DMS153 (cell line): ENCODE measurements at places on chromosomes 6 and 20.

DNA sequence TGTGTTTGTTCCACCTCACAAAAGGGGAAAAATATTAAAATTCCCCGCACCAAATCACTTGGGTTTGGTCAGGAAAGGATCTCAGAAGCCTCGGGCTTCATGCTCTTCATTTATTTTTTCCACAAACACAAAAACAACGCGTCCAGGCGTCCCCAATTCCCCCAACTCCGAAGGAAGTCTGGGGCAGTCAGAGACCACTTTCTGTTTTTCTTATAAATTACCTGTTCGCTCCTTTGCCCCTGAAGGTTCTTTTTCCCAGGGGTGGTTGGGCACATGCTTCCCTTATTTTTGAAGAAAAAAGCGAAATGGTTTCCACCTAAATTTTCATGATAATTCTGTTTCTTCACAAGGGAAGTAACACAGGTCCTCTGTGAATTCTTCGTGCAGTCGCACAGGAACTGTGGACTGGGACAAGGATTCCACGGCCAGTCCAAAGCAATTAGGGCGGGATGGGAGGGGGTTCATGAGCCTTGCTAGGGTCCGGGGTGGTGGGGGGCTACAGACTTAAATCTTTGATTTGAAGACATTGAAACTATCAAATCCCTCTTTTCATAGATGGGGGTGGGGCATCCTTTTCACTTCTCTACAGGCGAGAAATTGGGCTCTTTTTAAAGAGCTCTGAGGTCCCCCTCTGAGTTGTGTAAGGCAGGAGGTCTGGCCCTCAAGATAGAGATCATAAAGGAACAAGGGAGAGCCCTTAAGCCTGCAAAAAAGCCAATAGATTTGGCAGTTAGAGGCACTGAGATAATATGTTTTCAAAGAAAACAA, 30.5 kb upstream of the HFE start:
- peak; percentile 11 for DNase-seq

- DNase-seq: no peak
Measured at GRCh38 chr6:90214461-90214860, 82.2 kb downstream of the BACH2 start.

GRCh38 chr20:49796600-49797343, 15.9 kb upstream of the SLC9A8 start:
- DNase-seq: no peak

DNA sequence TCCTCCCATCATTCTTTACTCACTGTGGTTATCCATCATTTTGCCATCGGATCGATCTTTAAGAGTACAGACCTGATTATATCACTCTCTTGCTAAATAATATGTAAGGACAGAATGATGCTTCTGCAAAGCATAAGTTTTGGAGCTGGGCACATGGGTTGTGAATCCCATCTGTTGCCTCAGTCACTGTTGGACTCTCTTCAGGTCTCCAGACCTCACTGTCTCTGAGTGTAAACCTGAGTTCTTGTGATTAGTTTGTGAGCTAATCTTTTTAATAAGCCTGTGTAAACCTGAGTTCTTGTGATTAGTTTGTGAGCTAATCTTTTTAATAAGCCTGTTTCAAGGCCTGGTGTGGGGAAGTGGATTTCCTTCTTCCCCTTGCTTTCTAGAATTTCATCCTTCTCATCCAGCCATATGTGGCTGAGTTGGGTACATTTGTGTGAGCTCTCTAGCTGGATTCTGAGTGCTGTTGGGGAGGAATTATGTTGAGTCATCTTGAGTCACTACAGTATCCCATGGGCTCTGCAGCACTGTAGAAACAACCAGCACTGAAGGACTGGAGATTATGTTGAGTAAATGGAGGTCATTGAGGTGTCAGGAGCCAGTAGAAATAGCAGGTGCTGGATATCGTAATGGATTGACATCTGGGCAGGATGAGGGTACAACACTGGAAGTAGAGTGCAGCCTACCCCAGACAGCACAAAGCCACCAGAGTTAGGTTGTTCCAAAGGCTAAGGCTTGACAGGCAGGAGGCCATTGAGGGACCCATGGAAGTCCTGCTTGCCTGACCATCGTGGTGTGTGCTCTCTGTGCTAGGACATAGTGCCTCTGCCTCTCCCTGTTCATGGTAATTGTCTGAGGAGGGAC, 52.4 kb downstream of the SCAND1 start:
- DNase-seq: no peak

GRCh38 chr6:156944412-156944811, 167.2 kb downstream of the ARID1B start:
- no peak for DNase-seq

GRCh38 chr6:44202332-44202971, 14.3 kb upstream of the MYMX start:
- no peak for DNase-seq

DNA sequence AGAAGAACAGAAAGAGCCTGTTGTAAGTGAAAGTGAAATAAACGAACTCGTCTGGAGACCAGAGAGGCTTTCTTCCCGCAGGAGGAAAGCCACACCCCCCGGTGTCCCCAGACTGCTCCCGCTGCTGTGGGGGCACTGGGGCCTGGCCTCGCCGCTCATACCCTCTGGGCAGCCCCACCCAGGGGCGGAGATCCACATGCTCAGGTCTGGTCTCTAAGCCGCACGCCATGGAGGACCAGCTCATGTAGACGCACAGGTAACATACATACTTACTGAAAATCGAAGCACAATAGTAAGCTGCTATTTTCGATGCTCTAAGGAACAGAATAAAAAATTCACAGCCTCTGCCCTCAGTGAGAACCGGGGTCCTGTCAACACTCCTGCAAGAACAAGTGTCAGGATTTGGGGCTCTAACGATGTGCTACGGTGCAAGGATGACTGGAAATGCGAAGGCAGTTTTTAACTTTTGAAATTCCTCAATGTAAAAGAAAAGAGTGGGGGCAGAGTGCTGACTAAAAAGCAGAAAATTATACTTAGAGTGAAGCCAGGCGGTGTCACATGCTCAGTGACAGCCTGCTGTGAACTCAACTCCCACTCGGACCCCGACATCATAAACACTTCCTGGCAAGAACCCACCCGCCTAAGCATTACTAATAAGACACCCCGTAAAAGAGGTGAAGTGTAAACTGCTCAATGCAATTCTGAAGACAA, 110.5 kb downstream of the IRF4 start:
- no peak for DNase-seq

- DNase-seq: no peak
Measured at GRCh38 chr6:56050530-56051201, 175.3 kb upstream of the BMP5 start.

DNA sequence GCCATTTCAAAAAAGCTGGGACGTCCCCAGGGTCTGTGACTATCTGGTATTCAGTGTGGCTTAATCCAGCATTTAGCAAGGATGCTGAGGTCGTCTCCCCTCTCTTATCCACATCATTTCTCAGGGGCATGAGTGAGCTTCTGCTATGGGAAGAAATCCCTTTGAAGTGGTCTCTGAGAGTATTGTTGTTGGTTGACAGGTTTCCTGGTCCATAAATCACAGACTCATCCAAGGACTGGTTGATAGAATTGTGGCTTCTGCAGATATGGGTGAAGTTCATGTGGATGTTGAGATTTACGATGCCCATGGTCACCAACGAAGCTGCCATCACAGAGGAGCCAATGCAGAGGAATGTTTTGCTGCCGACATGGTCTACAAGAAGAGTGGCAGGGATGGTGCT, 24.0 kb downstream of the SLC2A12 start:
- no peak for DNase-seq

DNA sequence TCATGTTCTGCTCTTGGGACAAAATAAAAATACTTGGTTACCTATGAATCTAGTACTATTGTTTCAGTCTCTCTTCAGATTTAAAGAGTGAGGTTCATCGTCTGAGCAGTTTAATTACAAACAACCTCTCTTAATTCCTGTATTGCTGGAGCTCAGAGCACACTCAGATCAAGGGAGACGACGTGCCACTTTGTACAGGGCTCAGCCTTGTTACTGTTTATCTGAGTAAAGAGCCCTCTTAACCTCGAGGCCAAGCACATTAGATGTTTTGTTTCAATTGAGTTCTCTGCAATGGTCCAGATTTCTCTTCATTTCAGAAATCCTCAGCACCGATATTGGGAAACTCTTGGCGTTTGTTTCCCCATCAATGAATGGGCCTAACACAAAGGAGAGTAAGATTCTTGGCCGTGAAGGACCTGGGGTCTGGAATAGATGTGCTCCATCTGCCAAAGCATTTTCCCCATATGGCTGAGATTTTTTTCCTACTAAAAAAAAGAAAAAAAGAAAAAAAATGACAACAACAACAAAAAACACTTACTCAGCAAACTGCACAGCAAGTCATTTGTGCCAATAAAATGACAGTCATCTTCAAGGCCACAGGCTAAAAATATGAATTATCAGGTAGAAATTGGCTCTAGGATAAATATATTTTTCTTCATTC, 82.6 kb upstream of the CCN6 start:
- no peak for DNase-seq

DNA sequence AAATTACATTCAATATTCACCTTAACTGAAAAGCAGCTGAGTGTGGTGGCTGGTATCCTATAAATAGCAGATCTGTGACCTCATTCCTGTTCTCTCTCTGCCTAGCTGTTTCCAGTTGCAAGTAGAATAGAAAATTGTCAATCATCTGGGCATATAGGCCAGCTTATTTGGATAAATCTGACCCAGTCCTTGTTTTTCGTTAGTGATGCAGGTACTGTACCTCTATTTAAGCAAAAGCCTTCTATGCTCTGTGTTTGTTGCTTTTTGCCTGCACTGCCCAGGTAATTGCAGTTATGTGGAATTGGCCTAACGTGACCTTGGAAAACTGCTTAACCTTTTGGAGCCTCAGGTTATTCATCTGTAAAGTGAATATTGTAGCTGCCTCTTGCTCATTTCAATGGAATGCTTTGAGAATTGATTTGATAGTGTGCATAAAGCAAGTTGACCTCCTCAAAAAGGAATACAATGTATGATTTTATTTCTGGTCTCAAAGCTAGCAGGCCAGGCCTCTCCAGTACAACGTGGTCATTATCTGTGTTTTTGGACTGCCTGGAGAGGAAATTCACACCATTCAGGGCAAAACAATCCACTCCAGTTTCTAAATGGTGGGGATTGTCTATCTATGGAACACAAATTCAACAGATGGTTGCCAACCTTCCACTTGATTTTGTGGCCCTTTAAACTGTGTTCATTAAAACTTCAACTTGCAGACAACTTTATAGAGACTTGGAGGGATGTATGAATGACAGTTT, 508.7 kb upstream of the CITED2 start:
- peak; percentile 35 for DNase-seq

GRCh38 chr20:45346851-45347250, 1.4 kb downstream of the SDC4 start:
- DNase-seq: no peak

GRCh38 chr20:54624706-54625390, 149.5 kb downstream of the DOK5 start:
- DNase-seq: no peak

DNA sequence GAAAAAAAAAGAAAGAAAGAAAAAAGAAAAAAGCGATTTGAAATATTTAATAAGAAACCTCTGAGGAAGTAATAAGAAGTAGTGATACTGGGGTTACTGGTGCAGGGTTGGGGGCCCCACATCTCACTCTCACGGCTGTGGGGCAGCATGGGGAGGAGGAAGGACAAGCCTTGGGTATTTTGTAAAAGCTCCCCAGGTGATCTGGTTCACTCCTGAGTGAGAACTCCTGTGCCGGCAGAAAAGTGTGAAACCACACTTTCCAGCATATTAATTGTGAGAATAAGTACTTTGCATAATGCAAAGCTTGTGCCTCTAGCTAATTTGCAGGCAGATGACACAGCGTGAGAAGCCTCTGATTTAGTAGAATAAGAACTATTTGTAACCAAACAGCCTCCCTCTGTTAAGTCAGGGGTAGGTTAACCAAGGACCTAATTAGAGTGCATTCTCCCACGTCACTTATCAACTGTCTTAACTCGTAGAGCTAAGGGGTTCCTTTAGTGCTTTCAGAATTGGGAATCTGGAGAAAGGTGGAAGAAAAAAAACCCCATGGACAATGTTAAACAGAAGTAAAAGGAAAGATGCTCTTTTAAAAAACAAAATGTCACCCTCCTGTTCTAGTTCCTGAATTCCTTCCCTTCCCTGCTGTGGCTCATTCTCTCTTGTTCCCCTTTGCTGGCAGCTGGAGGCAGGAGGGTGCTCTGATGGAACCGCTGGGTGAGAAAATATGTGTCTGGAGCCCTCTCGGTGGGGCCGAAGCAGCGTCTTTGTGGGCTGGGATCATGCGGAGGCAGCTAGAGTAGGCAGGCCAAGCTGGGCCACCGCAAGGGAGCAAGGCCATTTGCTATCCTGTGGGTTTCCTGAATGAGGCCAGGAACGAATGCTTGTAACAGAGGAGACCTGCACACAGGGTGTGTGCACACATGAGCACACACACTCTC, 108.7 kb downstream of the FYN start:
- no peak for DNase-seq

- peak; percentile 36 for DNase-seq
Measured at GRCh38 chr20:45044084-45044573, 56.8 kb downstream of the KCNS1 start.

DNA sequence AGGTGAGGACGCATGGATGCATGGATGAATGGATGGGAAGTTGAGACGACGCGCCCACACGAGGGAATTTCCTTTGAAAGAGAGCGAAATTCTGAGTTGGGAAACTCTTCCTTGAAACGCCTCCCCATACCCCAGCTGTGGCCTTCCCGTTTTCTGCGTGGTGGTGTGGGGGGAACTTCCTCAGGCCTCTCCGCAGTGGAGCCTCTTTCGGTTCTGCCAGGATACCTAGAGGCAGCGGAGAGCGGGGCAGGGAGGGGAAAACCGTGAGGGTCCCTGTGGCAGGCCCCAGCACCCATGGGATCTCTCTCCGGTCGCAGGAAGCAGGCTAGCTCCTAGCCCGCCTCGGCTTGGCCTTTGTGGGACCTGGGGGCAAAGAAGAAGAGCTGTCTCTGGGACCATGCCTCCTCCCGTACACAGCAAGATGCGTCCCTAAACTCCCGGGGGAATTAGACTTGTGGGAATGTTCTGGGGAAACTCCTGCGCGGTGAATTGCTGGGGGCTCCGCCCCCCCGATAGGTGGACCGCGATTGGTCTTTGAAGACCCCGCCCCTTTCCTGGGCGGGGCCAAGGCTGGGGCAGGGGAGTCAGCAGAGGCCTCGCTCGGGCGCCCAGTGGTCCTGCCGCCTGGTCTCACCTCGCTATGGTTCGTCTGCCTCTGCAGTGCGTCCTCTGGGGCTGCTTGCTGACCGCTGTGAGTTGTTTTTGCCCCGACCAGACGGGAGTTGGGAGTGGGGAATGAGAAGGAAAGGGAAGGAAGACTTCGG, at the start of gene CD40:
Gene CD40 (plus strand): TSS at position 611 of the 764 bp plus-strand sequence. CDS start 30 bp downstream, at position 641.
- peak; percentile 63 for DNase-seq

DNA sequence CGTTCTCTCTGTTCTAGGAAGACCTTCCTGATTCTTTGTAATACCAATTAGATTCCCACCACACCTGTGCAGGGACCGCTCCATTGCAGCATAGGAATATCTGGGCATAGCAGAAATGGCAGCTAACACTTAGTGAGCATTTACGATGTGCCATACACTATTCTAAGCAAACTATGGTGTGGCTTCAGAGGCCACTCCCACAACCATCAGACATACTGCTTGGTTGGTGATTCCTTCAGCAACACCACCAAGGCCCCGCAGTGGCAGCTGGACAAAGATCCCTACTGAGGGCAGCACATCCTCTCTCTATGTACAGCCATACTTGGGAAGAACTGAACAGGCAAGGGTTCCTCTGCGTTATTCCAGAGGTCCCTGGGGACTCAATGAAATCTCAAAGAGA, 6.2 kb downstream of the KCNK5 start:
- DNase-seq: no peak
